ENCODE measurements at places on chromosomes 2 and 18.

DNA sequence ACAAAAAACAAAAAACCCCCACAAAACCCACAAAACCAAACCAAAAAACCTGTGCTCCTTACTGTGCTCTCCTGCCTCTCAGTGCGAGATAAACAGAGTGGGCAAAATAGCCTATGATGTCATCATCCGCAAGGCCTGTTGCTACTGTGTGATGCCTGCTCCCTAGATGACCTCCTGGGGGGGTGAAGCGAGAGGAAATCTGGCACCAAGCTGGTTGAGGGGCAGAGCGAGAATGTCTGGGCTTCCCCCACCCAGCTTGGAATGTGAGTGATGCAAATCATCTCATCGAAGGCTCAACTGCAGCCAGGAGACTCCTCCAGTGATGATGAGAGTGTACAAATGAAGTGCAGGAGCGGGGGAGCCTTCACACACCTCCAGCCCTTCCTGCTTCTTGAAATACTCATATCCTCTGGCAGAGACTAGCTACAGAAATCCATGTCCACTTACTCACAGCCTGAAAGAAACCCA, 57.7 kb upstream of the MAP4K3 start:
- DNase-seq = no peak

DNA sequence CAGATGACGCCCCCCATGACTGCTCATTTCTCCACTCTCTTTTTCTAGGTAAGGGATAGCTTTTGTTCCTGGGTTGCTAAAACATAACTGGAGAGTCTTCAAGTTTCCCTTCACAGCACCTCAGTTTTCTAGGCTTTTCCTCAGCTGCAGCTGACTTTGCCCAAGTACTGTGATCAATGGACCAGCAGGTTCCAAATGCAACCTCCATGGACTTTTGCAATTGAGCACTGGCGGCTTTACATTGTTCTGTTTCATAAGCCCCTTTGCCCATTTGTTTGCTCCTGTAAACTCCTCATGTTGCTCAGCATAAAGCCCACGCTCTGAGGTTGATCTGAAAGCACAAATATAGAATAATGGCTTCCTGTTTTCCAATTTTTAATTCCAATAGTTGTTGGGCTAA, 291.6 kb downstream of the IRS1 start:
- DNase-seq = no peak

- DNase-seq = no peak
Measured at GRCh38 chr2:205908212-205909183, 177.5 kb downstream of the INO80D start.

DNA sequence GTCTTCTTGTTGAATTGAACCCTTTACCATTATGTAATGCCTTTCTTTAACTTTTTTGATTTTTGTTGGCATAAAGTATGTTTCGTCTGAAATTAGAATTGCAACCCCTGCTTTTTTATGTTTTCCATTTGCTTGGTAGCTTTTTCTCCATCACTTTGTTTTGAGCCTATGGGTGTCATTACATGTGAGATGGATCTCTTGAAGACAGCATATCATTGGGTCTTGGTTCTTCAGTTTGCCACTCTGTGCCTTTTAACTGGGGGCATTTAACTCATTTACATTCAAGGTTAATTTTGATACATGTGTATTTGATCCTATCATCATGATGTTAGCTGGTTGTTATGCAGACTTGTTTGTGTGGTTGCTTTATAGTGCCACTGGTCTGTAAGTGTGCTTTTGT, 489.4 kb upstream of the TNP1 start:
- DNase-seq = no peak

GRCh38 chr2:191790737-191791136, 56.2 kb downstream of the CAVIN2 start:
- no peak for DNase-seq

GRCh38 chr18:36672437-36673344, 156.1 kb downstream of the TPGS2 start:
- no peak for DNase-seq

DNA sequence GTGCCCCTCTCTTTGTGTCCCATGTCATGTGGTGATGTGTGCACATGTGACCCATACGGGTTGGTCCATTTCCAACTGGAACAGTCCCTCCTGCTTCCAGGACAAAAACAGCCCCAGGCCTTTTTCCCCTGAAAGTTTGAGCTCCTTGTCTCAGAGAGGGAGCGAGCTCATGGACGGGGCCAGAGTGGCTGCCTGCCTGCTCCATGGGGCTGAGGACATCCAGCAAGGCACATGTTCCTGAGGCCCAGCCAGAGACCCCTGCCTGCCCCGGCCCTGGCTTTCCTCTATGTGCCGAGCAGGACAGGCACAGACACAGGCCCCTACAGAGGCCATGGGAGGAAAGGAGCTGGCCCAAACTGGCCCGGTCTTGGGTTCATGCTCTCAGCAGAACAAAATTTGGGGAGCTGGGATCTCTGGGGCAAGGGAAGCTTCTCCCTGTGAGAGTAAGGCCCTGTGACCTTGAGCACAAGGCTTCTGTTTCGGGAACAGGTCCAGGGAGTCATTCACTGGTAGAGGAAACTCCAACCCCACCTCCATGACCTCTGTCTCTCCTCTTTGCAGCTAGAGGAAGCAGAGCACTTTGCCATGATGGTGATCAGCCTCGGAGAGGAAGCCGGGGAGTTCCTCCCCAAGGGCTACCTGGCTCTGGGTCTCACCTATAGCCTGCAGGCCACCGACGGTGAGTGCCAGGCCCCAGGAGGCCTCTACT, 105.8 kb upstream of the MCFD2 start:
- DNase-seq = no peak

- DNase-seq = no peak
Measured at GRCh38 chr2:18605115-18605514, 15.7 kb upstream of the NT5C1B start.

GRCh38 chr18:26637324-26637723, 89.0 kb upstream of the KCTD1 start:
- no peak for DNase-seq

DNA sequence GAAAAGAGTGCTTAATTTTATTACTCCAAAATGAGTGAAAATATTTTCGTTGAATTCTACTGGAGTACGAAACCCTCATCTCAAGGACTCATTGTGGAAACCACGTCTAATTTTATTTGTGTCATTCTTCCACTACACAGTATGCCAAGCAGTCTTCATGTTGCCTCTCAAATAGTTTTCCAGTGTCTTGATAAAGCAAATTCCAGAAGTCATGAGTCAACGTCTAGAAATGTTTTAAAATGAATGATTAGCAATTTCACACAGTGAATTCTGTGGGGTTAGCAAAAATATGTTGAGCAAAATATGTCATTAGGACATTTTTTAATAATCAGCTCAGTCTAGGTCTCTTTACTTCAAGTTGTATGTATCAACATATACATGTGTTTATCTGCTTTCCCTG, 865.5 kb downstream of the DSC3 start:
- DNase-seq = no peak

DNA sequence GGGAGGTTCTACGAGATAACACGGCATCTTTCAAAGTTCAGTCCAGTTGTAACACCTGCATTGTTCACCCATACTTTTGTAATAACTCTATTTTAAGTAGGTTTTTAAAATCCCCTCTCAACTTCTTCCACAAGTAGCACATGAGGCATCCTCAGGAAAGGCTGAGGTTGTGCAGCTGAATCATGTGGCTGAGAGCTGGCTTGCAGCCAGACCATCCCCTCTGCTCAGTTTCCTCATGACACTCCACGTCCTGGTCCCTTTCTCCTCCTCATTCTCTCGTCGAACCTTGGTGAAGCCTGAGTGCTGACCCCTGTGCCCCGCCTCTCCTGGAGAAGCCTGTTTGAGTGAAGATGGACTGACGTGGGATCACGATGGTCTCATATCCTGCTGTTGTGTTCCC, 42.5 kb downstream of the POU3F3 start:
- no peak for DNase-seq

GRCh38 chr2:171688129-171688465, 828 bp downstream of the DYNC1I2 start:
- DNase-seq = no peak

DNA sequence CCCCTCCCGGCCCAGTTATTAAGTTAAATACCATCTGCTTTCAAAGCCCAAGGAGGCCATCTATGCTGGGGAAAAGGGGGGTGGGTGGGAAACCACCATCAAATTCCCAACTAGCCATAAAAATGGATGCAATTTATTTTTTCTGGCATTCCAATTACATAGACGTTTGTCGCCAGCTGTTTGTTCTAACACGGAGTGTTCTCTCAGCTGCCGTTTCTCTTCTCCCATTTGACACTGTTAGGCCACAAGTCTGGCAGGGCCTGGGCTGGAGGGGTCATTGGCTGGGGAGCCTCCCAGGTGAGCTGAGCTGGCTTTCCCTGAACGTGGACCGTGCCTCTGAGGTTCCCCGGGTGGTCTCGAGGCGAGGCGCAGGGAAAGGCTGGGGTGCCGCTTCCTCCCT, 16.6 kb downstream of the ATOH8 start:
- DNase-seq = no peak

GRCh38 chr18:9731380-9731779, 23.3 kb downstream of the RAB31 start:
- no peak for DNase-seq

DNA sequence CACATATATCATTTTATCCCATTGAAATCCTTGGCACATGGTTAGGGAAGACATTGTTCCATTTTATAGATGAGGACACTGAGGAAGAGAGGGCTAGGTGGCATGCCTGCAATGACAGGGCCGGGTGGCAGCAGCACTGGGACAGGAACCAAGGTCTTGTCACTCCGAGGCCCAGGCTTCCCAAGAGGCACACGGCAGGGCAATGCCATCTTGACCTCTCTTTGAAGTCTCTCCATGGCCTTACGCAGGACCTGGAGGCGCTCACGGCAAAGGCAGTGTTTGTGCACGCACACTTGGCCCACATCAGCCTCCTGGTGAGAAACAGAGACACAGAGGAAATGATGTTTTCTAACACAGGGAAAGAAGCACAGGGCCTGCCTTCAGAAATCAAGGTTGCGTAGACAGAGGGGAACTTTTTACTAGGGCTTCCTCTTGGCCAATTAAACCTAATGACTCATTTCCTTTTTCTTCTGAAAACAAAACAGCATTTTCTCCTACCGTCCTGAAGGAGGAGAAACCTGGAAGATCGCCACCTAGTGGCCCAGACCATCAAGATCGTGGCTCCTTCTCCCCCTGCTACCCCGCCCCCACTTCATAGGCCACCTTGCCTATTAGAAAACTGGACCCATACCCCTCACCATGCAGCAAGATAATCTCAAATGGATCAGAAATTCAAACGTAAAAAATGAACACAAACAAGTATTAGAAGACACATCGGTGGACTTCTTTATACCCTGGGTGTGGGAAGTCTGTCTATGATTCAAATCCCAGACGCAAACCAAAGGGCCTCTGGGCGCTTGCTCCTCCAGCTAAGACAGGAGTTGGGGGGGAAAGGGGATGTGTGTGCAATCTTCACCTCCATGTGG, 74.6 kb upstream of the SP3 start:
- peak; percentile 88 for DNase-seq

GRCh38 chr2:212863185-212863588, 288.2 kb downstream of the IKZF2 start:
- DNase-seq = peak; percentile 13

DNA sequence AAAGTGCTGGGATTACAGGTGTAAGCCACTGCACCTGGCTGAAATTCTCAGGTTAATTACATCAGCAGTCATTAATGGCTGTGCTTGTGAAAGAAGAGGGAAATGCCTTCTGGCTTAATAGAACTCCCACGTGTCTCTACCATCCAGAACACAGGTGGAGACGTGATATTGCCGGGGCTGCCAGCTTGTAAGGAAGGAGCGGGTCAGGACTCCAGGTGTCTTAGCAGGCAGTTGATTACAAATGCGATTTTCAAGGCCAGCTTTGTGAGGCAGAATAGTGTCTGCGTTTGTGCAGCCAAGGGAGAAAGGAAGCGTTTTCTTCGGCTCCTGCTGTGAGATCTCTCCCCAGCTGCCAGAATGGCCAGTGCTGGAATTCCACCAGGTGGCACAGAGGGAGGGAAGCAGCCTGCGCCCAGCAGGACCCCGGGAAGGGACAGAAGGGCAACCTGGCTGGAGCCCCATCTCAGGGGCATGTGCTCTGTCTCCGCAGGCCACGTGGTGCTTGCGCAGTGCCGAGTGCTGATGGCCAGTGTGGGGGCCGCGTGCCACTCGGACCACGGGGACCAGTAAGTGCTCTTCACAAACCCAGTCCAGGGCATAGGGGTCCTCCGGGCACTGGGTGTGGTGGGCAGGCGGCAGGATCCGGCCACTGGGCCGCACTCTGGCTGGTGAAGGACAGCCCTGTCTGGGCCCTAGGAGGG, 3.7 kb upstream of the ESPNL start:
- DNase-seq = no peak

DNA sequence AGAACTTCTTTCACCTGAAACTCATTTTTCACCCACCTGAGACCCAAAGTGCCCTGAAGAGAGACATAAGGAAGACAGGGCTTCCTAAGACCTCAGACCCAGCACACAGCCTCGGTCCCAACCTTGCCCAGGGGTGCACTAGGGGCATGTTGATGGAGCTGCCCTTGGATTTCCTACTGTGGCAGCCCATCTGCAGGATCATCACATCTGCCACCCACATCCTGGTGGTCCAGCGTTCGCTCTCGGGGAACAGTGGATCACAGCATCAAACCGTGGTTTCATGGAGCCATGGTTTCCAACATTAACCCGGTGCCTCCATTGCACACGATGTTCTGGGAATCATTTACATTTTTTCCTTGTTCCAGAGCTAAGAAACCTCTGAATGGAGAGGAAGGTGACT, 186.4 kb downstream of the TFCP2L1 start:
- no peak for DNase-seq

GRCh38 chr2:43877782-43878464, 39.2 kb downstream of the ABCG8 start:
- DNase-seq = peak; percentile 53

DNA sequence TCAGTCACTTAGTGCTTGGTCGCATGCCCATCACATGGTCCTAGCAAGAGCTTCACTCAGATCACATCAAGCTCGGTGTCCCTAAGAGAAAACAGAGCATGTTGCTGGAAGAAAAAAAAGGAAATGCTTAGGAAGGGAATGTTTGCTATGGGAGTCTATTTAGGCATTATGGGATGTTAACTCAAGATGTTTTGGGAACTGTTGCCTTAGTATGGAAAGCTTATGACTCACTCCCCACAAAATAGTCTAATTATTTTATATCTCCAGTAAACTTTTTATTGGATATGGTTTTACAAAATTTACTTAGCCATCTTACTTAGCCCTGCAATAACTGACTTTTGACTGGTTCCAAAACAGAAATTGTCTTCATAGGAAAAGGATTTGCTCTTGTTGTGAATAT, 439.5 kb upstream of the ZEB2 start:
- no peak for DNase-seq

DNA sequence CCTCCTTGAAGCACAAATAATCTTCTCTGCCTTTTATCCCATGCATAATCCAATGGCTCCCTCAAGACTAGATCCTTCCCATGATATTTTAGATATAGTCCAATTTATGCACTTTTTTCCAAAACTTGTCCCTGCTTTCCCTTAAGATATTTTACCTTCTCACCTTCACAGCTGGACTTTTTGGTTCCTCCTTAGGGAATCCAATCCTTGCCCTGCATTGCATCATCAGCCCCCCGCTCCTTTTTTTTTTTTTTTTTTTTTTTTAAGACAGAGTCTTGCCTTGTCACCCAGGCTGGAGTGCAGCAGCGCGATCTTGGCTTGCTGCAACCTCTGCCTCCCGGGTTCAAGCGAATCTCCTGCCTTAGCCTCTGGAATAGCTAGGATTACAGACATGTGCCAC, 250.6 kb downstream of the DOK6 start:
- DNase-seq = no peak

- no peak for DNase-seq
Measured at GRCh38 chr18:78675231-78675630, 304.4 kb upstream of the SALL3 start.

GRCh38 chr2:160492401-160493226, 993 bp downstream of the RBMS1 start:
- peak; percentile 59 for DNase-seq

- DNase-seq = no peak
Measured at GRCh38 chr2:235324324-235324723, 169.5 kb upstream of the AGAP1 start.

All from CD4-positive, alpha-beta T cell treated with Interleukin-17A for 1 hour (primary cell).